Stimulated activated CD8-positive, alpha-beta memory T cell treated with anti-CD3 and anti-CD28 coated beads, Interleukin-15, amount 100 ng/mL, for 4 hours (primary cell): ENCODE measurements at places on chromosomes 11 and 22.

DNA sequence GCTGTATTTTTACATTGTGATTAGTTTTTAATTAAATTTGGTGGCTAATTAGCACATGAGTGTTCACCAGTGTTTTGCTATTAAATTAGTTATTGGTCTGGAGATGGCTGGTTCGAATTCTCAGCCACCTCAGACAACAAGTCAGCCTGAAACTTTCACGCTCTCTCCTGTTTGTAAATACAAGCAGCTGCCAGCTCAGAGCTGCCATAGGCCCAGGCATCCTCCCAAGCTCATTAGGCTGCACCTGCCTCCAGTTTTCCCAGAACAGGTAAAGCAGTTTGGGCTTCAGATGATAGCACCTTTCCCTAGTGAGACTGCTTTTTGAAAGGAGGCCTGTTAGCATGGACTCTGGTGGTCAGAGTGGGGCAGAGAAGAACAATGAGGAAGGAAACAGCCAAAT lies 156.8 kb downstream of the NAV2 start:
- no peak for DNase-seq

DNA sequence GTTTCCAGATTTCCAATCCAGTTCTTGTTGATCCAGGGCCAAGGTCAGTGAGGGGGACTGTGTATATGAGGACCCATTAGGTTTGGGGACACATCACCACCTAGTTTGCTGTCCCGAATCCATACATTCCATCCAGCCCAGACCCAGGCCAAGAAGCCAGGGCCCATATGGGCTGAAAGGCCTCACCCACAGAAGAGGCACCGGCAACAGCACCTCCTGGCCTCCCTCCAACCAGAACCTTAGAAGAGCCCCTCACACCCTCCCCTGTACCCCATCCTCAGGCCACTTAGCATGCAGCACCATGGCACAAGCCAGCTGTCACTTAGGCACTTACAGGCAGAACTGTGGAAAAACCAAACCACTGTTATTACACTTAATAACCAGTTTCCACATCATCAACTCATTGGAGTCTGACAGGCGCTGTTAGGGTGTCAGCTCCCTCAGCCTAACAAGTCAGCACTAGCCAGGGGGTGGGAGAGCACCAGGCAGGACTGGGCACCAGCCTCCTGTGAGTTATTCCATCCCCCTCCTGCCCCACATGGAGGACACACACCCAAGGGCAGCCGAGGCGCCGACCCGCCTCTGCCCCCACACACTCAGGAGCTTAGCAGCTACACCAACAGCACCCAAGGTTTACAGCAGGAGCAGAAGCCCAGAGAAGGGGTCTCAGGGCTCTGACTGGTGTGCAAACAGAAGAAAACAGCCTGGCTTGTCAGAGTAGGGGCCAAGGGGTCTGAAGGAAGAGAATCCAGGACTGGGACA lies 132.0 kb downstream of the BUD13 start:
- DNase-seq: no peak

DNA sequence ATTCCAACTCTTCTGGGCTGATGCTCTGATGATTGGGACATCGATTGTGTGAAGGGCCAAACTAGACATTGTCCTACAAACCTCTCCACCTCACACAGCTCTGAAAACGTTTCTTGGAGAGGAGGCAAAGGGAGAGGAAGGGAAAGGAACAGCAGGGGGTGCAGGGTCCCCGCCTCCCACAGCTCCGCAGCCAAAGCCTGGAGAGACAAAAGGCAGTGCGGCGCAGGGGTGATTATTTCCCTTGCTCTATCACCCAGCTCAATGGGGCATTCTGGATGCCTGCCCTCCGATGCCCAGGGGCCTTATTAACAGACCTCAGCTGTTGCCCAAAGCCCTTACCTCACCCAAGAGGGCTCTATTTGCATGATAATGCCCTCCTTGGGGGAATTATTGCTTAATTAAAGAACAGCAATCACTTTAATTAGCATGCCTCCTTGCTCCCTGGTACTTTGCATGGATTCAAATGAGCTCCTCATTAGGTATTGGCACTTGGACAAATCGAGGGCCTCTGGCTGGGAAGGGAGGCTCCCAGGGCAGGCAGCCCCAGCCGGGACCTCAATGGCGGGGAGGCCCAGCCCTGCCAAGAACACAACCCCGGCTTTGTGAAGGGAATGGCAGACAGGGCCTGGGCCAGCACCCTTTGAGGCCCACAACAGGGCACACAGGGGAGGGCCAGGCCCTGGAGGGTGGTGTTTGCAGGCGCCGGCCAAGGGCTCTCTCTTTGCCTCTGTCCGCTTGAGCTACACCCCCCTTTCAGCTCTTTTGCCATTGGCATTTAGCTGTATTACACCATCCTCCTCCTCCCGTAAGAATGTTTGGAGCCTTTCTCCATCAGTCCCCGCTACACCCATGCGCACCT lies 19.8 kb upstream of the CDON start:
- no peak for DNase-seq

DNA sequence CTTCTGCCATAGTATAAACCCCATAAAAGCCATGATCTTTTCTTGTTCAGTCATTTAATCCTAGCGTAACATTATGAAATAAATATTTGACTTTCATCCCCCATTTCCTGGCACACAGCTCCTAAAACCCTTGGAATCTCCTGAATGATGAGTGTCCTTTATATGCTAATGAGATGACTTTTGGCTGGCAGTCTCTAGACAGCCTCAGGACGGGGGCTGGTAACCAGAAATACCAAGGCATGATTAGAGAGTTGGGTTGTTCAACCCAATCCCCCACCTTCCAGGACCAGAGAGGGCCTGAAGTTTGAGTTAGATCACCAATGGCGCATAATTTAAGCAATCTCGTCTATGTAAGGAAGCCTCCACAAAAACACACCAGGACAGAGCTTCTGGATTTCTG lies 1246.1 kb upstream of the TENM4 start:
- DNase-seq: no peak

DNA sequence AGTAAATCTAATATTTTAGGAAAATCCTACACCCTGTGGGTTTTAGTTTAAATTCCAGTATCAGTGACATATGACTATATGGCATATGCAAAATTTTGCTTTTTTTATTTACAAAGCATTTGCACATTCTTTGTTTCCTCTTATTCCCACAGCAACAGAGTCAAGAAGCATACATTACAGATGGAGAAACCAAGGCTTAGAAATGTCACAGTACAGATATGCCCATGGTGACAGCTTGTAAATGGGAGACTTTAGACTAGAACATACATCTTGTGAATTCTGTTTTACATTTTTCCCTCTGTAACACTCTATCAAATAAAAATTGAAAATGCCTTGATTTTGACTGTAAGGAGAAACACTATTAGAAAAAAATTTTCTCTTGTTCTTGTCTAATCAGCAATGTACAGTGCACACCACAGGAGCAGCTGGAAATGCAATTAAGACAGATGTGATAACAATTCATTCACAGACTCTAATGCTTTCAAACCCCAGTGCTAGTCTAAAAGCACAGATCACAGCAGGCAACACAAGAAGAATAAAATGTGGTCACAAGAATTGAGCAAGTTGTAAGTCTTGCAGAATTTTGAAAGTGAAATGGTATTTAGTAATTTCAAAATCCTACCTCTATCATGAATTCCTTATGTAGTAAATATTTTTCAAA lies 375.9 kb downstream of the LUZP2 start:
- DNase-seq: no peak
